ENCODE measurements at places on chromosomes 1 and 21. TPM values are rescaled to one million over a fixed set of nuclear protein-coding genes. Genes with fewer than 3 reads are reported as not detected.
A peak's percentile ranks its signal among the peaks of the same experiment; 100 is the strongest.

IL19 gene
- not detected for total RNA-seq

C1orf53 gene
- total RNA-seq, result not detected

HES4 gene
- 1.5 TPM for total RNA-seq

KDF1 gene
- 0.84 TPM for total RNA-seq

CYP4X1 gene
- not detected for total RNA-seq

TMEM82 gene
- not detected for total RNA-seq

GRCh38 chr1:209875515-209875914 lies 47.7 kb downstream of the UTP25 start:
- H3K27ac ChIP-seq, result no peak overlapping the region
- peaks cover 12% of the 10 kb centered on the region for H3K27me3 ChIP-seq
- no peaks in the 10 kb centered on the region for H3K4me1 ChIP-seq
- no peak overlapping the region for H3K4me3 ChIP-seq
- no peak for DNase-seq

DNA sequence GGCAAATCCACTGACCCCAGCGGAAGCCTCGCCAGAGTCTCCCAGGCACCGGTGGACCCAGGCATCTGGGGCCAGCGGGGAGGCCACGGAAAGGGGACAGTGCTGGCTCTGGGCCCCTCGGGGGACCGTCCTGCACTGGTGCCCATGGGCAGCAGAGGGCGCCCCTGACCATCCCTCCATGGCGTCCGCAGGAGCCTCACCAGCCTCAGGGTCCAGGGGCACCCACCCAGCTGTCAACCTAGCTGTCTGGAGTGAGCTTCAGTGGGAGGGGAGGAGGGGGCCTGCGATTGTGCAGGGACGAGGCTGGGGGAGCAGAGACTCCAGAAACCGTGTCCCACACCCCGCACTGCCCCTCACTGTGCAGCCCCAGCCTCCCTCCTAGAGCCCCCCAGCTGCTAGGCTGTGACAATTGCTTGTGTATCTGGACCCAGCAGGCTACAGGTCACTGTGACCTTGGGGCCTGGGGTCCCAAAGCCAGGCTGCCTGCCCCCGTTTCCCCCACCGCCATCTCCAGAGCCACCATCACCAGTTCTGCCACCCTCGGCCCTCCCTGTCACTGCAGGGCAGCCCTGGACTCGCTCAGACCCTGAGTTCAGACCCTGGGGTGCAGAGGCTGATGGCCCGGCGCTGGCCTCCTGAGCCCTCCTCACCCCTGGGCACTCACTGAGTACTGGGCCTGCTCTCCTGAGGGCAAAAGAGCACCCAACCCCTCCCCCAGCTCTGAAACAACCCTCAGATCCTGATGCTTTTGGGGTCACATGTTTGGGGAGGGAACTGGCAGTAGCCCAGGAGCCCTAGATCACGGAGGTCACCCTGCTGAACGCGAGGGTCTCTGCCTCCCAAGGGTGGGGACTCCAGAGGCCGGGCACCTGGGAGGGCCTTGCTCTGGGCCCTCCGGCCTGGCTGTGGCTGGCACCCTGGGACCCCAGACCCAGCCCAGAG lies 10.6 kb upstream of the COL6A1 start:
- H3K27me3 ChIP-seq, result no peaks in the 10 kb centered on the region
- no peak overlapping the region for H3K27ac ChIP-seq
- no peak overlapping the region for H3K4me3 ChIP-seq
- peaks cover 44% of the 10 kb centered on the region for H3K4me1 ChIP-seq

- H3K27ac ChIP-seq, result peak overlapping the region; percentile 78
- peaks cover 66% of the 10 kb centered on the region for H3K4me1 ChIP-seq
- H3K36me3 ChIP-seq, result no peaks in the 10 kb centered on the region
- DNase-seq, result peak; percentile 27
- H3K27me3 ChIP-seq, result no peaks in the 10 kb centered on the region
- H3K4me3 ChIP-seq, result peak overlapping the region; percentile 39
Observed at GRCh38 chr1:27634177-27634984, 604 bp downstream of the FGR start.

GRCh38 chr1:197951089-197951488 lies 33.9 kb downstream of the LHX9 start:
- no peaks in the 10 kb centered on the region for H3K27me3 ChIP-seq
- H3K4me3 ChIP-seq, result no peak overlapping the region
- H3K27ac ChIP-seq, result no peak overlapping the region
- H3K4me1 ChIP-seq, result peaks cover 16% of the 10 kb centered on the region
- H3K36me3 ChIP-seq, result no peaks in the 10 kb centered on the region
- DNase-seq, result no peak

DNA sequence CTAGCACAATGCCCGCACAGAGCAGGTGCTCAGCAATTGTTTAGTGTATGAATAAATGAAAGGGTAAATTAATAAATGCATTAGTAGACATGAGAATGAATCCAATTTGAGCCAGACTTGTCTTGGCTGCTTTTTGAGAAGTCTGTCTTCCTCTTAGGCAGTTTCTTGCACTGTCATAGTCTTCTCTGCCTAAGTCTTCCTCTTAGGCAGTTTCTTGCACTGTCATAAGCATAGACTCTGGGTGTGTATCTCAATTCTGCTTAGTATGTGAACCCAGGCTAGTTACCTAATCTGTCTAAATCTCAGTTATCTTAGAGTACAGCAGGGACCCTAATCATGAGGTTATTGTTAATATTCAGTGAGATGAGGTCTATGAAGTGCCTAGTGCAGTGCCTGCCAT lies 27.2 kb downstream of the NHLH2 start:
- H3K4me1 ChIP-seq, result no peaks in the 10 kb centered on the region
- no peak for DNase-seq
- no peak overlapping the region for H3K4me3 ChIP-seq
- no peaks in the 10 kb centered on the region for H3K36me3 ChIP-seq
- no peaks in the 10 kb centered on the region for H3K27me3 ChIP-seq
- H3K27ac ChIP-seq, result no peak overlapping the region

- H3K4me3 ChIP-seq, result no peak overlapping the region
- no peaks in the 10 kb centered on the region for H3K4me1 ChIP-seq
- peaks cover 12% of the 10 kb centered on the region for H3K27me3 ChIP-seq
- DNase-seq, result no peak
- no peak overlapping the region for H3K27ac ChIP-seq
Observed at GRCh38 chr1:39608921-39609320, 30.5 kb downstream of the HEYL start.

DNA sequence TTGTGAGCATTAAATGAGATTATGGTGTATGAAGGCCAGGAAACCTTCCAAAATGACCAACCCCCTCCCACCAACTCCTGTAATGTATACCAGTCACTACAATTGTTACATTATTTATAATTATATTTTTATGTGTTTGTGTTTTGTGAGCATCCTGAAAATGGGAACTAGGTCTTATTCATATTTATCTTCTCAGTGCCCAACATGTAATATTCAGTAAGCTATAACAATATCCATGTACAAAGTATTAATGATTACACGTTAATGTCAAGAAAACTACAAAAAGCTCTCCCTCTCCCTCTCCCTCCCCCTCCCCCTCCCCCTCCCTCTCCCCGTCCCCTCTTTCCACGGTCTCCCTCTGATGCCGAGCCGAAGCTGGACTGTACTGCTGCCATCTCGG lies 19.0 kb upstream of the ASAP3 start:
- no peak overlapping the region for H3K27ac ChIP-seq
- no peaks in the 10 kb centered on the region for H3K4me1 ChIP-seq
- no peak for DNase-seq
- no peaks in the 10 kb centered on the region for H3K36me3 ChIP-seq
- no peaks in the 10 kb centered on the region for H3K27me3 ChIP-seq

DNA sequence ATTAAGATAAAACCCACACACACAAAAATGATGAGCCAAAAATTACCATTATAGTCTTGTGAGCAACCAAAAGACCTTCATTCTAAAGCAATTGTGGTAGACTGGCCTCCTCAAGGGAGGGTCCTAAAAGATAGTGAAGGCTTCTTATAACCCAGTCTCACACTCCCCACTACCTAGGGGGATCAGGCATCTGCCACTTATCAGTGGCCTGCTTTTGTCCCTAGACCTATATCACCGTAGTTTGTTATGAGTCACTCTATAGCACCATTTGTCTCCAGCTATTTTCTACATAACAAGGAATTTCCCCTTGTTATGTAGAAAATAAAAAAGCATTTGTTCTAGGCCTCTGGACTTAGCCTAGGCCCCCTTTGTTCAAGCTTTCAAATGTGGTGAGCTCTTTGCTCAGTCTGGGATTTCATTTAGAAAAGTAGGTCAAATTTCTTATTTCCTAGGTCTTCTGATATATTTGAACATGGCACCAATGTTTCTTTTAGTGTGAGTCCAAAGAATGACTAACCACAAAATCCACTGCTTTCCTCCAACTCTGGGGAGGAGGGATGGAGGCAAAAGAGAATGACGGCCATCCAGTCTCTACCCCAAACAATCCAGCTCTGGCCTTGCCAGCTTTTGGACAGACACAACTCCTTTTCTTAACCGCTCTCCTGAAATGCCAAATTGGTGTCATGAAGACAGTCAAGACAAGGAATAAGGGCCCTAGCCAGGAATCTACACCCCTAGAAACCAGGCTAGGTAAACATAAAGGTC lies 8.9 kb downstream of the ADAR start:
- DNase-seq, result no peak
- no peak overlapping the region for H3K27ac ChIP-seq
- H3K27me3 ChIP-seq, result no peaks in the 10 kb centered on the region
- no peak overlapping the region for H3K4me3 ChIP-seq

- H3K27me3 ChIP-seq, result peaks cover 5% of the 10 kb centered on the region
- peaks cover 17% of the 10 kb centered on the region for H3K4me1 ChIP-seq
- DNase-seq, result peak; percentile 45
- no peak overlapping the region for H3K4me3 ChIP-seq
Observed at GRCh38 chr1:154186177-154186576, 5.7 kb downstream of the TPM3 start.

All from T-cell (primary cell).